Central memory CD4-positive, alpha-beta T cell (primary cell): ENCODE measurements at places on chromosomes 12 and 14.

GRCh38 chr12:132606466-132606865 is 3.9 kb downstream of the LRCOL1 start:
- no peak for DNase-seq

- no peak for DNase-seq
These were observed 269.3 kb downstream of the SNAPC1 start for GRCh38 chr14:62031504-62031903.

DNA sequence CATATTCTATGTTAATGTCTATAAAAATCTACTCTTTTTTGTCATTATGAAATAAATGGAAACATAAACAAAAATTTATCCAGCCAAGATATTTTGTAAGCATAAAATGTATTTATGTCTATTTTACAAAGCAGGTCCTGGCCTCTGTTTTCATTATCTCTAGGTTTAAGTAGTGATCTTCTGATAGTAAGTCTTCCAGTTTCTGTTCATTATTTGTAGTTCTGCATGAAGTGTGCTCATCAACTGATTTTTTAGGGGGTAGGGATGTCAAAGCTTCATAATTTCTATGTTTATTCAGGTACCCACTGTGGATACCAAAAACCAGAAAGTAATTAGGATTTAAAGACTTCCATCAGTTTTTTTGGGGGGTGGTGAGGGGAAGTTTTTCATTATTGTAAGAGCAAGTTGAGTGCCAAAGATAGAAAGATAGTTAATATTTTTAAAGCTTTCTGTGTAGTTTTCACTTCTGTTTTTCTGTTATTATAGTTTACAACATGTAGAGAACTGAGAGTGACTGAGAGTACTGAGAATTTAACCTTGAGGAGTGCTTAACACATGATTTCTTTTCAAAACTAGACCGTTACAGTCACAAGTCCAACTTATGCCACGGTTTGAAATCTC is 30.6 kb upstream of the LMO3 start:
- no peak for DNase-seq

DNA sequence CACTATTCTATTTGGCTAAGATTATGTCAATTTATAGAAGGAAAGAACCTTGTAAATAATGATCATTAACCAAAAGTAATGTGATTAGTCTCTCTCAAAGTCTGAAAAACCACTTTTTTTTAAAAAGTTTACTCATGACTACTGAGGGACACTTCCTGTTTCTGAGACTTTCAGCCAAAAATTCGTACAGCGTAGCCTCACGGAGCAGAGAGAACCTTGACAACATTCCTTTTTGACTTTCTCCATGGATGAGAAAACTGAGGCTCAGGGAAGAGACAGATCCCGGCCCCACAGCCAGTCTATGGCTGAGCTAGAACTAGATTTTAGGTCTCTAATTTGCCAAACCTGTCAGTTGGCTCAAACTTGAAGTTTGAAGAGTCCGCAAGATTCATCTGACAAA is 68.2 kb downstream of the DAD1 start:
- DNase-seq: no peak

DNA sequence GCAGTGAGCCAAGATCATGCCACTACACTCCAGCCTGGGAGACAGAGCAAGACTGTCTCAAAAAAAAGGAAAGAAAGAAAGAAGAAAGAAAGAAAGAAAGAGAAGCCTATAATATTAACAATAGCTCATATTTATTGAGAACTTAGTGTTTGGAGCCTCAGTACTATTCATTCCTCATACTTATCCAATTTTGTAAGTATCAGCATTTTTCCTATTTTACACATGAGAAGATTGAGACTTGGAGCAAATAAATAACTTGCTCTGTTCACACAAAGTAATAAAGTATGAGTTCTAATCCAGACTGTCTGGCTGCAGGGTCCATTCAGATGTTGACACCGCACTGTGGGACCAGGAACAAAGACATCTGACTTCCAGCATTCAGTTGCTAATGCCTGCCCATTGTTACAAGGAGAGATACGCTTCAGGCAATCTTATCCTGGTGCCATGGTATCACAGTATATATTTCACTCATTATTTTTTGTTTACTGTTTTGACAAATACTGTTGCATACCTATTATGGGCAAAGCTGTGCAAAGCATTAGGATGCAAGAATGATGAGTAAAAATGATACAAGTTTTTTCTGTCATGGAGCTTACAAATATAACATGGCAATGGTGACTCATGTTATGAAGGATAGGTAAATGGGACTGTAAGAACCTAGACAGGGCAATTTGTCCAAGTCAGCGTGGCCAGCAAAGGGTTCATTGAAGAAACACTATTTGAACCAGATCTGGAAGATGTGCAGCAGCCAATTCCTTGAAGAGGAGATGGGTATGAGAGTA is 21.4 kb upstream of the TMTC2 start:
- DNase-seq: no peak

- no peak for DNase-seq
These were observed 4.0 kb upstream of the SYCP3 start for GRCh38 chr12:101743242-101743641.

GRCh38 chr12:12483438-12483837 is 79.2 kb downstream of the DUSP16 start:
- no peak for DNase-seq

GRCh38 chr12:91804533-91804932 is 341.1 kb downstream of the BTG1 start:
- no peak for DNase-seq

DNA sequence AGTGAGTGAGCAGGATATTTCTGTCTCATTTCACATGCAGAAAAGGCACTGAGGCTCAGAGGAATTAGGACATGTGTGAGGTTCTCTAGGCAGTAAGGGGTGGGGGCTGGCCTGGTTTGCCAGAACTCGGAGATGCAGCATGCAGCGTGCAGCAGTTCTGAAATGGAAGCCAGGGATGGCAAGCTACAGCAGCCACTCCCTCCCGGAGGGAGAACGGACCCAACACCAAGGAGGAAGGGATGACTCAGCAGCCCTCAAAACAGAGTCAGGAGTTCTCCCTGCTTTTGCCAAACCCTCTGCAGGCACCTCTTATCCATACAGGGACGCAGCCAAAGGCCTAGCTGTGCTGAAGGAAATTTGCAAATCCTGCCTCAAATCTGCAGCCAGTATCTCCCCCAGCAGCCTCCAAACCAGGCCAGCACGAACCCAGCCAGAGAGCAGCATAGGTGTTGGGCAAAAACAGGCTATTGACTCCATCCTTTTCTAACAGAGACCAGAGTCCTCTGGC is 10.3 kb upstream of the SERPINA3 start:
- DNase-seq: no peak

DNA sequence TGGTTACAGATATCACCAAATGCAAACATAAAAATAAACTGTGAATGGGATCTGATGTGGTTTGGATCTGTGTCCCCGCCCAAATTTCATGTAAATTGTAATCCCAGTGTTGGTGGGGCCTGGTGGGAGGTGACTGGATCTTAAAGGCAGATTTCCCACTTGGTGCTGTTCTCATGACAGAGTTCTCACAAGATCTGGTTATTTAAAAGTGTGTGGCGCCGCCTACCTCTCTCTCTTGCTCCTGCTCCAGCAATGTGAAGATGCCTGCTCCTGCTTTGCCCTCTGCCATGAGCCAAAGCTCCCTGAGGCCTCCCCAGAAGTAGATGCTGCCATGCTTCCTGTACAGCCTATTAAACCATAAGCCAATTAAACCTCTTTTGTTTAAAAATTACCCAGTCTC is 47.8 kb downstream of the SLC25A21 start:
- no peak for DNase-seq

DNA sequence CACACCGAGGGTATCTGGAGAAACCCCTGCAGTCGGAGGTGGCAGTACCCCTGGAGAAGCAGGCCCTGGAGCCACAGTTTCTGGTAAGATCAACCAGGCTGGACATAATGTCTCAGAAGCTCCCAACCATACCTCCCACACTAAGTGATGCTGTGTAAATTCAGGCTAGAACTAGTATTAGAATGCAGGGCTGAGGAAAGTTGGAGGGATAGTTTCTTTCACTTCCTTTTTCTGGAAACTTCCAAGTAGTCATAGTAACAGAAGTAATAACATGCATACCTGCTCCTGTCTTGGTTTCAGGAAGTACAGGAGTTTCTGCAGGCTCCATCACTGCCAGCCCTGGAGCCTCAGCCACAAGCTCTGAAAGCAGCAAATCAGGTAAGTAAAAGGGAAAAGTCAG is 228.1 kb upstream of the CNTN1 start:
- DNase-seq: no peak

DNA sequence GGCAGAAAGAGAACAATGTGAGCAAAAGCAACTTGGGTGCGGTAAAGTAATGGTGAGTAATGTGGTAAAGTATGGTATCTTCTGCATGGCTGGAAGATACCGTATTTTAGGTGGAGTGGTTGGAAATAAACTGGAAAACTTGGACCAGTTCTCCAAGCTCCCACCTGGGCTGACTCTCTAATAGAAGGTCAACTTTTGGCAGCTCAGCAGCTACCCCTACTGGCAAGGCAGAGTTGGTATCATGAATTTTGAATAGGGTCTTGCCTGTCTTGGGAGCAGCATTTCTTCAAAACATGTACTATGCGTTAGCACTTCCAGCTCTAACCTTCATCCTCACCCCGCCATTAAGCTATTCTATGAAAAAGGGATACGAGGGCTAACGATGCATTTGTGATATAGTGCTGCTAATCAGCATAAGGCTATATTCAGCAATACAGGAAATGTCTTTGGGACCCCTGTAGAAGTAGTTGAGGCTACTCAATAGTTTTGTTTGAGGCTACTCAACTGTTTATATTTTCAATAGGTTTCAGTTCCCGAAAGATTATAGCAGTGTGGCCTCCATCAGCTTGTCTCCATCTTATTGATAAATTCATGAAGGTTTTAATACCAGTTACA is 276.3 kb upstream of the FAR2 start:
- no peak for DNase-seq

DNA sequence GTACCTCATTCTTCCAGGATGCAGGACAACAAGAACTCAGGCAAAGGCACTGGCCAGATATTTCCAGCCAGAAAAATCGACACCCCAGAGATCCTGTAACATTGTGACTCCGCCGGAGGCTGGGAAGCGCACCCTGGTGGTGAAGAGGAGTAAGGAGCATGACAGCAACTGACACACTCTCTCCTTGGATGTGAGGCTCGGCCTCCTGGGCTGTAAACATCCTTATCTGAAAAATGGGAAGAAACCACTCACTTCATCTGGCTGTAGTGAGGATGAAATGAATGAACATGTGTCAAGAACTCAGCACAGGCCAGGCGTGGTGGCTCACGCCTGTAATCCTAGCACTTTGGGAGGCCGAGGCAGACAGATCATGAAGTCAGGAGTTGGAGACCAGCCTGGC is 27.5 kb downstream of the TCHP start:
- peak; percentile 29 for DNase-seq

- DNase-seq: no peak
These were observed 405.2 kb downstream of the EGLN3 start for GRCh38 chr14:33545696-33546095.

DNA sequence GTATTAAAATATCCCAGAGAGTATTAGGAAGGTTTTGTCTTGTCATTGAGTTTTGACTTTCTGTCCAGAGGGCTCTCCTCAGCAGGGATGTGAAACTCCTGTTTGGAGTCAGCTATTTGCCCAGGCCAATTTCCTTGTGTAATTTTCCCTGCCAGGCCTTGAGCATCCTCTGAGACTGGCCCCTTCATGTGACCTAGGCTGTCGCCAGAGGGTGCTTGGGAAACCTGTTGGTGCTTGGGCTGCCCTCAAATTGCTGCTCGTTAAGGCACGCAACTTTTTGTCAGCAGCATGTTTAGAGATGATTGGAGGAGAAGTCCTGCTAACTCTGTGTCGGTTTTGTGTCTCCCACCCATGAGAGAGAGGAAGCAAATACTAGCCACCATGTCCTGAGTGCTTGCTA is 39.1 kb downstream of the IQSEC3 start:
- DNase-seq: no peak

- no peak for DNase-seq
These were observed 111.9 kb downstream of the LGR5 start for GRCh38 chr12:71551529-71551928.

GRCh38 chr12:106035421-106035820 is 103.3 kb downstream of the NUAK1 start:
- DNase-seq: no peak

- DNase-seq: no peak
These were observed 33.6 kb downstream of the GYS2 start for GRCh38 chr12:21571046-21571445.

- DNase-seq: no peak
These were observed 18.2 kb upstream of the RD3L start for GRCh38 chr14:103960457-103961055.

DNA sequence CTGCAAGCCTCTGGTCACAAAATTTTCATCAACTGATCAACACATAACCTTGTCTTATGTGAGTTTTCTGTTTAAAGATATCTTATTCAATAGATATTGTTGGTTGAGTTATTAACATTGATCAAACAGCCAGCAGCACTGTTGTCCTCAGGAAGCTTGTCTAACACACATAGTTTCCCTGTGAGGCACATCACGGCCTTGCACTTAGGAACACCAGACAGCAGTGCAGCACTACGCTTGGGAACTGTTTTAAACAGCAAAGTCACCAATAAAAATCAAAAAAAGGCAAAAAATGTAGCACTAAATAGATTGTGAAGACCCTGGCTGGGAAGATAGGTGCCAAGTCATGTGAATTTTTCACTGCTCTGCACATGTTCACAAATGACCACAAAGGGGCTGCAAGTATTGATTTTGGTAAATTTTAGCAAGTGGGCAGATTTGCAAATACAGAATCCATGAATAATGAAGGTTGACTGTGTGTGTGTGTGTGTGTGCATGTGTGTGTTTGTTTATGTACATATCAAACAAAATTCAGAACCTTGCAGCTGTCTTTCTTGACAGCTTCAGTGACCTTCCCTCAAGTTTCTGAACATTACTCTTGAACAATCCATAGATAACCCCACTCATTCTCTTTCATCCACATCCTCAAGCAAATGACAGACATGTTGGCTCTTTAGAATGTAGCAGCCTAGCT is 28.9 kb downstream of the VDR start:
- DNase-seq: no peak
